ENCODE measurements at places on chromosomes 13 and 19.

DNA sequence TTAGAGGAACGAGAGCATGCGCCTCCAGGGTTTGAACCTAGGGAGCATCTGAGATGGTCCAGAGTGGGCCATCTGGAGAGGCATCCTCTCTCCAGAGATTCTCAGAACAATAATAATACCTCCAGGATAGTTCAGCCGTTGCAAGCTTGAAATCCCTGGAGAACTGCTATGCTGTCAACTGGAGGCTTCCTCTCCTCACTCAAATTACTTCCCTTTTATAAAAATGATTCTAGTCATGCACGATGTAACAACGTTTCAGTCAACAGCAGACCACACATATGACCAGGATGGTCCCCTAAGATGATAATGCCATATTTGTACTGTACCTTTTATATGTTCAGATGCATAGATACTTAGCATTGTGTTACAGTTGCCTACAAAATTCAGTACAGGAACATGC, 108.7 kb downstream of the SHISA2 start:
- DNase-seq = no peak

- DNase-seq = no peak
Observed at GRCh38 chr19:44346556-44346955, 9.9 kb downstream of the ZNF112 start.

- DNase-seq = no peak
Observed at GRCh38 chr13:91247768-91248167, 99.7 kb upstream of the MIR17HG start.

GRCh38 chr19:17749912-17750317, 1.4 kb upstream of the FCHO1 start:
- no peak for DNase-seq

DNA sequence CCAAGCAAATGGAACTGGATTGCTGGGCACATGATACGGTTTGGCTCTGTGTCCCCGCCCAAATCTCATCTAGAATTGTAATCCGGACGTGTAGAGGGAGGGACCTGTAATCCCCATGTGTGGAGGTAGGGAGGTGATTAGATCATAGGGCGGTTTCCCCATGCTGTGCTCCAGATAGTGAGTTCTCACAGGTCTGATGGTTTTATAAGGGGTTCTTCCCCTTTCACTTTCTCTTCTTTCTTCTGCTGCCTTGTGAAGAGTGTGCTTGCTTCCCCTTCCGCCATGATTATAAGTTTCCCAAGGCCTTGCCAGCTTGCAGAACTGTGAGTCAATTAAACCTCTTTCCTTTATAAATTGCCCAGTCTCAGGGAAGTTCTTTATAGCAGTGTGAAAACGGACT, 32.6 kb upstream of the MTIF3 start:
- DNase-seq = no peak

GRCh38 chr19:17431417-17431816, 11.6 kb downstream of the MVB12A start:
- no peak for DNase-seq

GRCh38 chr13:114026481-114026880, 52.6 kb upstream of the C13orf46 start:
- no peak for DNase-seq

DNA sequence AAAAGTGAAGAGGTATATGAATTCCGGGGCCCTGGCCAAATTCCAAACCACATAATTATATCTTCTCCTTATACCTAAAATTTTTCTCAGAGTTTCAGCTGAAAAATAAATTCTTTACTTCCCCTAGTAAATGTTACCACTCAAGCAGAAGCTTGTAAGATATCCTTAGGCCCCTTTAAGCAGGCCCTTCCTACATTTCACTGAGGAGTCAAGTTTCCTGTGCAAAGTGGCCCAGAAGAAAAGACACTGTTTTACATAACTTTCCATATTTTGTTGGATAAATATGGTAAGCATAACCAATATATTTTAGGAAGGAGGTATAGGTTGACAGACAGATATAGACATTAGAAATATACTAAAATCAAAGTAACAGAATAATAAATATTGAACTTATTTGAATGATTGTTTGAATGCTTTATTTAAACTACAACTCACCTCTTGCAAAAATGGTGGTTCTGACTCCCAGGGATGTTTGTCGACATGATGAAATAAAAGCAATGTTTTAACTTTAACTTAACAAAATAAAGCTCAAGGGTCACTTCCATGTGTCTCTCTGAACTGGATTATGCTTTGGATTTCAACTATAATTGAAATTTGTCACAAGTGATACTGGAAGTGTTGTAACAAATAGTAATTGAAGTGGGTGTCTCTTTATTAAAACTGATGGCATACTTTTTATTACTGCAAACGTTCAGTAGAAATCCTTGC, 141.2 kb downstream of the SPRY2 start:
- no peak for DNase-seq

GRCh38 chr19:11355160-11356073, at the start of gene PLPPR2:
Gene PLPPR2 (plus strand): TSS chr19:11355432. CDS start chr19:11357674, 2,242 bp downstream.
- peak; percentile 87 for DNase-seq

DNA sequence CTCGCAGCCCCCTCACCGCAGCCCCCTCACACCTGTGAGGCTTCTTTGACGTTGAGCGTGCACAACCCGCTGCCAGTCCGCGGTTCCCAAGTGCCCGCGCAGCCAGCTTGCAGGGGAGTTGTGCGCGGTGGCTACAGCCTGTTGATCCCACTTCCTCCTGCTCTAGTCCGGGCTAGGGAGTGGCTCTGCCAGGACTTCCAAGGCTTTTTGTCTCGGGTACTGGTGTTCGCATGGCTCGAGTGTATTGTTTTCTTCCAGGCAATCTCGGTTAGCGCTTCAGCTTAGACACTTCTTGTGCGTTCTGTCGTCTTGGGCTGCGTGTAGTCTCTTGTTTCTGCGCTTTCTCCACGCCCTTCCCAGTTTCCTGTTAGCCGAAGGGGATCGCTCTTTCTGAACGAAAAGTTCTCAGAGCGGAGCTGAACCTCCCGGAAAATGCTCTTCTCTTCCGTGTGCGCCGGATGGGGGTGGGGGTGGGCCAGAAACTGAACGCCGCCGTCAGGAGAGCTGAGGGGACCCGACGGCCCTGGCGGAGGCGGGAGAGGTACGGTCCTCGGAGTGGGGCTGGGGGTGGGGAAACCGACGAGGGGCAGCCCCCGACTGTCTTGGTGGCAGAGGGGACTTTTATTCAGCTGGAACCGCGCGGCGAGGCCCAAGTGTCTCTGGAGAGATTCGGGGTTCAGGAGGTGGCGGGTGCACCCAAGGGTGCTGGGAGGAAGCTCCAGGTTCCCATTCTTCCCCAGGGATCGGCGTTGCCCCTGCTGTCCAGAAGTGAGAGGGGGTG, 697 bp upstream of the DGKH start:
- DNase-seq = peak; percentile 88

DNA sequence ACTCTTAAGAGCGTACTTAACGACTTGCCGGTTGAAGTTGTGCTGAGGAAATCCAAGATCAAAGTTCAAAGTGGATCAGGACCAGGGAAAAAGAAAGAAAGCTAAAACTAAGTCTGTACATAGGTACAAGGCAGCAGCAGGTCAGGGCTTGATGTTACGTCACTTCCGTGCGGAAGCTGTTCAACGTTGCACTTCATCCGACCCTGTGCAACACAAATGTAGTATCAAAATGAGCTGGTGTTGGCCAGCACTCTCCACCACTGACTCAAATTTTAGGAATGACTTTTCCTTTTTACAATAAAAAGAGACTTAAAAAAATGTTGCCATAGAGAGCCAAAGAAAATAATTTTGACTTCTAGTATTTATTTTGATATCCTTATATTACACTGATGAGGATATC, 1315.4 kb downstream of the EFNB2 start:
- DNase-seq = peak; percentile 67

DNA sequence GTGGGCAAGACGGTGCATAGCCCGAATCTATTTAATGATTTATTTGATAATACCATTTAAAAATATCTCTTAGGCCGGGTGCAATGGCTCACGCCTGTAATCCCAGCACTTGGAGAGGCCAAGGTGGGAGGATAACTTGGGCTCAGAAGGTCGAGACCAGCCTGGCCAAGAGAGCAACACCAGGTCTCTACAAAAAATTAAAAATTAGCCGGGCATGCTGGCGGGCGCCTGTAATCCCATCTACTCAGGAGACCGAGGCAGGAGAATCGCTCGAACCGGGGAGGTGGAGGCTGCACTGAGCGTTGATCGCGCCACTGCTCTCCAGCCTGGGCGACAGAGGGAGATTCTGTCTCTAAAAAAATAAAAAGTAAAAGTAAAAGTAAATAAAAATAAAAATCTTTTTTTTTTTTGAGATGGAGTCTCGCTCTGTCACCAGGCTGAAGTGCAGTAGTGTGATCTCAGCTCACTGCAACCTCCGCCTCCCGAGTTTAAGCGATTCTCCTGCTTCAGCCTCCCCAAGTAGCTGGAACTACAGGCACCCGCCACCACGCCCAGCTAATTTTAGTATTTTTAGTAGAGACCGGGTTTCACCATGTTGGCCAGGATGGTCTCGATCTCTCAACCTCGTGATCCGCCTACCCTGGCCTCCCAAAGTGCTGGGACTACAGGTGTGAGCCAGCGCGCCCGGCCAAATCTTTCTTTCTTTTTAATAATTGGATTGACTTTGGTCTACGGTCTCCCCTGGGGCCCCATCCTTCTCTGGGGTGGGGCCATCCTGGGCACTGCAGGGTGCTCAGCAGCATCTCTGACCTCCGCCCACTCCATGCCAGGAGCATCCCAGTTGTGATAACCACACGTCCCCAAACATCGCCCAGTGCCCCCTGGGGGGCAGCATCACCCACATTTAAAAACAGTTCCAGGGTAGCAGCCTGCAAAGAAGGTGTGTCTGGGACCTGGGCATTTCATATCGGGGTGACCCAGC, 90.7 kb downstream of the GNG7 start:
- no peak for DNase-seq

DNA sequence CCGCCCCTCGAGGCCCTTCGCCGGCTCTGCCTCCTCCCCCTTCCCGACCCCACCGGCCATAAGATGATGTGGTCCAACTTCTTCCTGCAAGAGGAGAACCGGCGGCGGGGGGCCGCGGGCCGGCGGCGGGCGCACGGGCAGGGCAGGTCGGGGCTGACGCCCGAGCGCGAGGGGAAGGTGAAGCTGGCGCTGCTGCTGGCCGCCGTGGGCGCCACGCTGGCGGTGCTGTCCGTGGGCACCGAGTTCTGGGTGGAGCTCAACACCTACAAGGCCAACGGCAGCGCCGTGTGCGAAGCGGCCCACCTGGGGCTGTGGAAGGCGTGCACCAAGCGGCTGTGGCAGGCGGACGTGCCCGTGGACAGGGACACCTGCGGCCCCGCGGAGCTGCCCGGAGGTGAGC, 1.4 kb downstream of the CACNG6 start:
- DNase-seq = no peak

GRCh38 chr19:30887042-30887441, 462.2 kb downstream of the TSHZ3 start:
- no peak for DNase-seq

DNA sequence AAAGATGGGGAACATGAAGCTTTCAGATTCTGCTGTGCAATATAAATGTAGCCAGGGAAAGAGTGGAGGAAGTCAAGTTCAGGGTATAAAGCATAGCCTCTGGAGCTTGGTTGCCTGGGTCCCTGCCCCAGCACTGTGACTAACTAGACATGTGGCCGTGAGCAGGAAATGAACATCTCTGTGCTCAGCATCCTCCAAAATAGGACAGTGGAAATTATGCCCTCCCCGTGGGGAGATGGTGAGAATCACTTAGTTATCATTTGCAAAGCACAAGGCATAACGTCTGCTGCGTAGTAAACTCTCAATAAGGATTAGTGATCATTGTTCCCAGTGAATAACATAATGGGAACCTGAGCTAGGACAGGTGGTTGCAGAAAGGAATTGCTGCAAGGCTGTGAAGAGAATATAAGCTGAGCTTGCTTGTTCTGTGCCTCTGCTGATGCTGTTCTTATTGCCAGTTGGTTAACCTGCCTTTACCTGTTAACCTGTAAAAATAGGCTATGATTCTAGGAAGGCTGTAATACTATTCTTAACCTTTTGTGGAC, 441.0 kb downstream of the COG6 start:
- no peak for DNase-seq

GRCh38 chr13:46743191-46743590, 53.8 kb downstream of the ESD start:
- DNase-seq = peak; percentile 32

GRCh38 chr13:20131057-20131832, 29.6 kb downstream of the GJA3 start:
- DNase-seq = no peak

GRCh38 chr13:74476365-74476764, 342.2 kb upstream of the KLF12 start:
- no peak for DNase-seq

DNA sequence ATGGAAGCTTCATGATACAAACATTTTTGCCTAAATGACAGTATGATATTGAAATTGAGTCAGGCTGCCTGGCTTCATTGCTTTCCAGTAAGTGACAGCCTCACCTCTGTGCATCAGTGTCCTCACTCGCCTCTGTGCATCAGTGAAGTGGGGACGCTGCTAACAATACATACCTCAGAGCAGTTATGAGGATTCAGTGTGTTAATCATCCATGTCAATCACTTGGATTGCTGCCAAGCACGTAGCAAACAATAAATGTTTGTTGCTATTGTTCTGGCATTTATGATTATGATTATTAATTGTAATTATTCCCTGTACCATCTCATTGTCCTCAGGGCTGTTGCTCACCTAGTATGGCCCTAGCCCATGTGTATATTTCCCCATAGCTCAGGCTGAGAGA, 8.8 kb downstream of the PPP2R1A start:
- DNase-seq = no peak

- DNase-seq = no peak
Observed at GRCh38 chr19:1674293-1674679, 21.9 kb upstream of the TCF3 start.

DNA sequence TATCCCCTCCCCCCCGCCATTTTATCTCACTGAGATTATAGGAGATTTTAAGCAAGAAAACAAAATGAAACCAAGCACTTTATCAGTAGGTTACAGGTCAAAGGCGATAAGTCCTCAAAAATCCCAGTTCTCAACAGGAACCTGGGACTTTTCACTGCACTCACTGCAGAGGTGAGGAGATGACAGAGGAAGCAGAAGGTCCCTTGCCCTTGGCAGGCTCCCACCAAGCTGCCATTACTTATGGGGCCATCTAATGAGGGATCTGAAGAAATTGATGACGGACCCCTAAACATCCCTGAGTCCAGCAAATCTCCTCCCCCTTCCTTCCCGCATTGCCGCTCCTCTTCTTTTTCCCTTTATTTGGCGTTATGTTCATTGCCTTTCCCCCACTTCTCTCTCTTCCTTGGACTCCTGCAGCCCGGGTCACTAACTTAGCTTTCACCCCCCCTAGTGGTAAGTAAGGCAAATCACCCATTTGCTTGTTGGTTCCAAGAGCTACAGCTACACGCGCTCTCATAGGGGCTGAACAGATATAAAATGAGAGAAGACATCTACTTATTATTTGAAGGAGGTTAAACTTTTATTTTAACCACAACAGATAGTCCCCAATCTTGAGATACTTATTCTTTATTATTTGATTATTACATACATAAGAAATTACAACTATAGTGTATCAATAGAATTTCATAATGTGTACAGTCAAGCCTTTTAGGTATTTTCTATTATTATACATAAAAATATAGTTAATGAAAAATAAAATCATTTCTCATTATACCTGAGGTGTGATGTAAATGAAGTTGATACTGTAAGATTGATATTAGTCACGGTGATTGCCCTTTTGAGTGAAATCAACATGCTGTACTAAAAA, 52.0 kb upstream of the ARGLU1 start:
- DNase-seq = peak; percentile 43

GRCh38 chr13:99507054-99507453, 5.8 kb downstream of the TM9SF2 start:
- DNase-seq = no peak
